ENCODE measurements at places on chromosomes 11 and 22.

DNA sequence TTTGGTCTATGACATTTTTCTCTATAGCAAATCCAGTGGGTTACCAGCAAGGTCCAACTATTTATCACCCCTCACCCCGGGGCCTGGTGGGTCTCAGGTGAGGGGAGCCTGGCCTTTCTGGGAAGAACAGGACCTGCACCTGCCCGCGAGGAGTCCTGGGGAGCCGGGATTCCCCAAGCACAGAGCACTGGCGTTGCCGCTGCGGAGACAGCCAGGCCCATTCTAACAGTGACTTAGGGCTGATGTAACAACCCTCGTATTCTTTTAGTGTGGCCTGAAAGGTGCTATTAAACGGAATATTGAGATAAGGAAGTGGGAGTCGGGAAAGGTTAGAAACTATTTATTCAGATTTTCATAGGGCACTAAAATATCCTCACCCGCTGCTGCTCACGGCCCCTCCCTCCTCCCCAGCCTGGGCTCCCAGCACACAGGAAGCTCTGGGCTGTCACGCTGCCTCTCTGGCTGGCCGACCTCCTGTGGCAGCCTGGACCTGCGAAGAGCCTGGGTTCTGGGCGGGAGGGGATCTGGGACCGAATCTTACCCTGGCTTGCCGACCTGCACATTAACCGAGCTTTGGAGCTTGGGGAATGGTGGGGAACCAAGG, 141.2 kb downstream of the MIAT start:
- DNase-seq: no peak

DNA sequence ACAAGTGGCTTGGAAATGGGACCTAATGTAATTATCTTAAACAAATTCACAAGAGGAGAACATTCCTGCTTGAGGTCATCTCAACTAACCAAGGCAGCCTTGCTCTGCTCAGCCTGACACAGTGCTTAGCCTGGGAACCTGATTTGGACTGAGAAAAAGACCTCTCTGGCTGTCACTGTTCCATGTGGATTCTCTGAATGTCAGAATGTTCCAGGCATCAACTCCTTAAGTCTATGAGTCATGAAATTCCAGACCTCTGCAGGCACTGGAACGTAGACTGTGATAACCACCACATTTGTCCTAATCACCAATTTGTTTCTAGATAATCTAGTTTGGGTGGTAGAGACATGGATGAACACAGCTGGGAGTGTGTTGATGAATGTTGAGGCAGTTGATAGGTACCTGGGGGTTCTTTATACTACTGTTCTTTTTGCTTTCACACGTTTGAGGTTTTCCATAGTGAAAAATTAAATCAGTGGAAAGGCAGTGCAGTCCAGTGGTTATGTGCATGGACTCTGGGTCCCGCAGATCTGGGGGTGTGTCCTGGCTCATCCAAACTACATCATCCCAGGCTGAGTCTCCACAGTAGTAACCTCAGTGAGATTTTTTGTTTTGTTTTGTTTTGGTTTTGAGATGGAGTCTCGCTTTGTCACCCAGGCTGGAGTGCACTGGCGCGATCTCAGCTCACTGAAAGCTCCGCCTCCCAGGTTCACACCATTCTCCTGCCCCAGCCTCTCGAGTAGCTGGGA, 269.6 kb downstream of the MN1 start:
- no peak for DNase-seq

DNA sequence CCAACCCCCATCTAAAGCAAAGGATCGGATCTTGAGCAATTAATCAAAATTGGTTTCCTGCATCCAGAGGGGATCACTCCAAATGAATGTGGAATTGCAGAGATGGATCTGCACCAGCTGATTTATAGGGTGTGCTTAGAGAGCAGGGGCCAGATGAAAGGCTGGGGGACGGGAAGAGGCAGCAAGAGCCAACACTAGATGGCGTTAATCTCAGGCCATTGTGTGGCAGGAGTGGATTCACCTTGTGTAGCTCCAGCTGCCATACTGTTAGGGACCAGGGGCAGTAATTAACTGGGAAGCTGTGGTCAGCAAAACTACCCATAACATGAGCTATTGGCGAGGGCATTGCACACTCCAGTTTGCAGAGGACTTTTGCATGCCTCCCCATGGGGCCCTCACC, 35.6 kb downstream of the SERPINH1 start:
- peak; percentile 61 for DNase-seq

DNA sequence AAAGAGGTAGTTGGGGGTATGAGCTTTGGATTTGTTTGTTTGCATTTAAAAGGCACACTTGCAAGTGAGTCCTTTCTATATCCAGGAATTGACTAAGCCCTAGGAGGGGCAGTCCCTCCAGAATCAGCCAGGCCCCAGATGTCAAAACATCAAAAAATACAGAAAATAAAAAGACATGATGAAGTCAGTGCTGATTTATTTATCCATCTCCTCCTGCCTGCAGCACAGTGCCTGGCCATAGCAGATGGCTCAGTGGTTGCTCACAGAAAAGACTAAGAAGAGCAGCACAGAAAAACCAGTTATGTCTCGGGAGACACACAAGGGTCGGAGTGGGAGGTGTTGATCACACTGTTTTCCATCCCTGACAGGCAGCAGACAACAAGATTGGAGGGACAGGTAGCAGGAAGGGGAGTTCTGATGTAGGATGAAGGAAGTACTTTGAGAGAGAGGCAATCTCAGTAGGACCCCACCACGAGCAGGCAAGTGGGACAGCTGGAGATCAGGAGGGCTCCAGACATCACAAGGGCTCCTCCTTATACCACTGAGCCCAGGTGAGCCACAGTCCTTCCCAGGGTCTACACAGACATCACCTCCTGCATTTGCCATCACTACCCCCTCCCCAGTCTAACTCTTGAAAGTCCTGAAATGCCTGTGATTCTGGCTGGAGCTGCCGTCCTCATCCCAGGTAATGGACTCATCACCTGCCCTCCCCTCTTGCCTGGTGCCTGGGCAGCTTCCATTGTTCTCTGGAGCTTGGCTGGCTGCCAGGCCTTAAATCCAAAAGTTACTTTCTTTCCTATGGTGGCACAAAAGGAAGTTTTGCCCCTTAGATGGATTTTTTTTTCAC, 32.3 kb downstream of the TMPRSS5 start:
- DNase-seq: no peak

DNA sequence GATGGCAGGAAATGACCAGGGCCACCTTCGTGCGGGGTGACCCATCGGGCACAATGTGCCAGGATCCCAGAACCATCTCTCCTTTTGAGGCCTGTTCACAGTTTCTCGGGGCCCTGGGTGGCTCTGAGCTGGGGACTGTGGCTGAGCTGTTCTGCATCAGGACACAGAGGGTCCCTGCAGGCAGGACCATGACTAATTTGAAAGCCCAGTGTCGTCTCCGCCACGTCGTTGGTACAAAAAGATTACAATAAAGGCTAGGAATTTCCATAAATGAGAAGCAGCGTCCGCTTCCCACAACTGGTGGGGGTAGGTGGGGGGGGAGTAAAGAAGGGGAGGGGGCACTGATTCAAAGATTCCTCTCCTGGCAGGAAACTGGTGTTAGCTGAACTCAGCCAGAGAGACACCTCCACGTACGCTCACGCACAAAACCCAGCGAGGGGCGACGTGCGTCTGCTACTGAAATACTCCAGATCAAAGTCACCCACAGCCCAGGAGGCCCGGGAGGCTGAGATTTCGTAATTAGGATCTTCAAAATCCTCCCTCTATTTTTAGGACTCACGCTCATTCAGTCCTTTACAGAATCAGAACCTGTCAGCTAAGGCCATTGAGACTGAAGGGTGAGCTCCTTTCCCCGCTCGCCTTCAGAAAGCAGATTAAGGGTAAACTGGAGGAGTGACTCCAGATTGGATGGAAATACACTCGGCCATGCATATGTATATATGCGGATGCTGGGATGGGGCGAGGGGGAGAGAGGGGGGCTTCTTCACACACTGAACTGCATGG, 11.0 kb downstream of the MN1 start:
- no peak for DNase-seq

DNA sequence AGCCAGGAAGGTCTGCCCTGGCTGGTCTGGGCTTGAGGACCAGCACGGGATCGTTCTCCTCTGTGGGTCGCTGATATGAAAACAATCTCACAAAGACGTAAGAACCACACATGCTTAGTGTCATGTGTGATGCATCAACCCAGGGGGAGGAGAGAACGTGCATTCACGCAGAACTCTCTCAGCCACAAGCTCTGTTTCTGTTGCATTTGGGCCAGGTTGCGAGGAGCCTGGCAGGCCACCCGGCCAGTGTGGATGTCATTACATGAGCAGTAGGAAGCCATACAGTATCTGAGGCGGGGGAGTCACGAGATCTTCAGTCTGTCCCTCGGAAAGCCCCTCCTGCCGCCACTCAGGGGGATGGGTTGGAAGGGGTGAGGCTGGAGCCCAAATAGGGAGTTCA, 53.1 kb upstream of the KCNQ1OT1 start:
- DNase-seq: no peak

GRCh38 chr11:70675697-70676374, 277.5 kb downstream of the CTTN start:
- no peak for DNase-seq

GRCh38 chr22:23265368-23265700, 85.0 kb downstream of the BCR start:
- no peak for DNase-seq

DNA sequence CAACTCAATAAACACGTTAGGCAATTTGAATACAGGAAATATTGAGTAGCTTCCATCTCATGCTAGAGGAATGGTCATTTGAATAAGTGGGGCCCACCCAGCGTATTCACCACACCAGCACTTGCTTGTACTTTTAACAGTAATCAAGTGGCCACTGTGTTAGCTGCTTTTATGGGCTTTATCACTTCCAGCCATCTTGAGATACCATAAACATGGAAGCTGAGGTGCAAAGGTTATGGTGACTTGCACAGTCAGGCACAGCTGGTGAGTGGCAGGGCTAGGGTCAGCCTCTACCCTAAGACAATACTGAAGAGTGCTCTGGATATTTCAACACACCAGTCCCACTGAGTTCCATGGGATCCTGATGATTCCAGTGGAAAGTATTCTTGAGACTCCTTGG, 6.7 kb downstream of the JOSD1 start:
- DNase-seq: no peak

GRCh38 chr11:86047275-86047991, 21.5 kb downstream of the PICALM start:
- DNase-seq: no peak

DNA sequence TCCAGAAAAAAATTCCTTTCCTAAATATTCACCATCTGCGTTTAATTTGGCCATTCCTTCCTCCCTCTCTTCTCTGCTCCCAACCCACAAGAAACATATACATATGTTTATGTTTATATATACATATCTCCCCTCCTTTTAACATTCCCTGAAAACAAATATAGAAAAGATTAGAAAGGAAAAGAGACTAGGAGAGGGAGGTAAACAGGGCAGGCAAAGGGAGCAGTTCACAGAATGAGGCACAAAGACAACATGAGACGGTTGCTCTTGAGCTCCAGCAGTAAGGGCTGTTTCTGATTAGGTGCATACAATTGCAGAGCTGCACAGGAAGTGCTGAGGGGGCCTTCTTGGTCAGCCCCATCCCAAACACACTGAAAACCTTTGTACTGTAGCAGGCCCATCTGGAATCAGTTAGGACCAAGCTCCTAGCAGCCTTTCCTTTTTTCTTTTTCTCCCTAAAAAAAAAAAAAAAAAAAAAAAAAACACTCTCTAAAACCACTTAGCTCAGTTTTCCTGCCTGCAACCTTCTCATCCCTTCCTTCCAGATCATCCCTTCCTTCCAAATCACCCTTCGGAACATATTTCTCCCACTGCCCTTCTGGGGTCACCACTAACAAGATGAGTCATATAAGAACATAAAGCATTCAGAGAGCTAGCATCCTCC, 57.0 kb downstream of the RBFOX2 start:
- no peak for DNase-seq

GRCh38 chr11:124174001-124174583, 9.1 kb upstream of the OR10D3 start:
- DNase-seq: no peak

GRCh38 chr22:22823131-22823810, 64.3 kb upstream of the IGLL5 start:
- DNase-seq: no peak

DNA sequence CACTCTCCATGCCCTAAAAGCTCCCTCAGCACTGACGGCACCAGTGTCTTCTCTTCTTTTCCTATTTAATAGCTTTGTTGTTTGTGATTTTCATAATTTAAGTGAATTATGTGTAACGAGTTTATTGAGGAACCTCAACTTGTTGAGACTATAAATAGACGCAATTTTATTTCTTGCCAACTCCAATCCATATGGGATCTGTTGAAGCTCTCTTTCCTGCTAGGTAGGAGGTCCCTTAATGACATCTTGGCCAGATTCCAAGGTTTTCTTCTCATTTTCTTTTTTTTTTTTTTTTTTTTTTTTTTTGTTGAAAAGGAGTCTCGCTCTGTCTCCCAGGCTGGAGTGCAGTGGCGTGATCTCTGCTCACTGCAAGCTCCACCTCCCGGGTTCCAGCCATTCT, 14.2 kb downstream of the RTL6 start:
- no peak for DNase-seq

DNA sequence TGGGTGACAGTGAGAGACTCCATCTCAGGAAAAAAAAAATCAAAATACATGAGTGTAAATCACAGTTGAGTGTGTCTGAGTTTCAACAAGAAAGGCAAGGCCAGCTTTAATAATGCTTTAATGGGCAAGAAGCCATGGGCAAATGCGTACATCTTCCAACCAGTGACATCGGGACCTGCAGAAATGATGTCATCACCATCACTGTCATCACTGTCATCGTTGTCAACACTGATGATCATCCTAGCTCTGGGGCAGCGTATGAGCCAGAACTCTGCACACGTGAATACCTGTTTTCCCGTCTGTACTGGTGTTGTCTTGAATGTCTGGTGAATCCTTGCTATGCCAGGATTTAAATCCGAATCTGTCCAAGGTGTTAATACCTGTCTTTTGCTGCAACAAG, 712.5 kb downstream of the BRD1 start:
- no peak for DNase-seq

DNA sequence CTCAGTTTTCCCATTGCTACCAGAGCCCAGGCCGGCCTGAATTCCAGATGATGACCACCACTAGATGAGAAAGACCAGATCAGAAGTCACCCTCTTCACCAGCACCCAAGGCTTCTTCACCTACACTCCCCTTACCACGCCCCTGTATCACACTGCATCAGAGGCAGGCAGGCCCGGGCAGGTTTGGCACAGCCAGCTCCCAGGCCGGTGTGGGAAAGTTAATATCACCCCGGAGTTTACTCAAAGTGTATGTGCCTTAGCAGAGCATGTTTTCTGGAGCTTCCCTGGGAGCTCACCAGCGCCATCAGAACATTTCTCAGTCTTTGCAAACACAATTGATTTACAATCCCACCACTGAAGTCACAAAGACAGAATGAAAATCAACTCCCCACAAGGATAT, 47.5 kb upstream of the POU2AF1 start:
- no peak for DNase-seq

DNA sequence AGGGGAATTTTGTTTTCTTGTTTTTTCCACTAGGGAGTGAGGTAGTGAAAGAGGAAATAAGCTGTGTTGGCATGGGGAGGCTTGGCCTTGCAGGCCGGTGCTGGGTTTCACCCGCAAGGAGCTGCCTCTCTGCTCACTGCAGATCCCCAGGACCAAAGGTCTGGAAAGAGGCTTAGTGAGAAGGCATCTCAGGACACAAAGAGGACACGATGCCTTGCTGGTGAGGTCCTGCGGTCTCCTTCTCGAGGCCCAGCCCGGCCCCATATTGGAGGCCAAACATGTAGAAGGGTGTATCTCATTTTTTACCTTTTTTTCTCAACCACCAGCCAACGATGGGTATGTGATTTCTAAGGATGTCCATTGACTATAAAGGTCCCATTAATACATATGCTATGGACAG, 17.6 kb downstream of the TIMP3 start:
- DNase-seq: no peak

GRCh38 chr11:19027829-19028595, 32.5 kb downstream of the MRGPRX2 start:
- no peak for DNase-seq
